Esophagus muscularis mucosa (tissue), 4 donors: ENCODE measurements at places on chromosomes 4 and X.
A peak's percentile ranks its signal among the peaks of the same experiment; 100 is the strongest.

DNA sequence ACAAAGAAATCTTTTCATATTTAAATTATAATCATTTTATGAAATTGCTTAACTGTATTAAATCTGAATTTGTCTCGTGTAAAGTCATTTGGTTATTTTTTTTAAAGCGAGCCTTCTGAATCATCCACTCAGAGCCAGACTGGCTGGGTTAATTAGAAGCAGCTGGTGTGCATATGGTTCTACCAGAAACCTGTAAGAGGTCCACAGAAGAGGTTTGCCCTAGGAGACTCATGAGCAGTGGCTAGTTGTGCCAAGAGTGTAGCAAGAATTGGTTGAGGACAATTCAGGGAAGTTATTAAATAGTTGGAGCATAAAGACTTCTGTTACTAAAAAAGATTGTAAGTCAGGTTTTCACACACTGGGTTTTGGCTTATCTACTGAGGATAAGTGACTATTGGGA is 267.4 kb downstream of the IL1RAPL2 start:
- no peak for DNase-seq

GRCh38 chr4:62656006-62656405 is 1455.9 kb downstream of the ADGRL3 start:
- DNase-seq: no peak

- DNase-seq: peak; percentile 60
These were observed 270.8 kb downstream of the PTTG2 start for GRCh38 chr4:38230821-38231563.

DNA sequence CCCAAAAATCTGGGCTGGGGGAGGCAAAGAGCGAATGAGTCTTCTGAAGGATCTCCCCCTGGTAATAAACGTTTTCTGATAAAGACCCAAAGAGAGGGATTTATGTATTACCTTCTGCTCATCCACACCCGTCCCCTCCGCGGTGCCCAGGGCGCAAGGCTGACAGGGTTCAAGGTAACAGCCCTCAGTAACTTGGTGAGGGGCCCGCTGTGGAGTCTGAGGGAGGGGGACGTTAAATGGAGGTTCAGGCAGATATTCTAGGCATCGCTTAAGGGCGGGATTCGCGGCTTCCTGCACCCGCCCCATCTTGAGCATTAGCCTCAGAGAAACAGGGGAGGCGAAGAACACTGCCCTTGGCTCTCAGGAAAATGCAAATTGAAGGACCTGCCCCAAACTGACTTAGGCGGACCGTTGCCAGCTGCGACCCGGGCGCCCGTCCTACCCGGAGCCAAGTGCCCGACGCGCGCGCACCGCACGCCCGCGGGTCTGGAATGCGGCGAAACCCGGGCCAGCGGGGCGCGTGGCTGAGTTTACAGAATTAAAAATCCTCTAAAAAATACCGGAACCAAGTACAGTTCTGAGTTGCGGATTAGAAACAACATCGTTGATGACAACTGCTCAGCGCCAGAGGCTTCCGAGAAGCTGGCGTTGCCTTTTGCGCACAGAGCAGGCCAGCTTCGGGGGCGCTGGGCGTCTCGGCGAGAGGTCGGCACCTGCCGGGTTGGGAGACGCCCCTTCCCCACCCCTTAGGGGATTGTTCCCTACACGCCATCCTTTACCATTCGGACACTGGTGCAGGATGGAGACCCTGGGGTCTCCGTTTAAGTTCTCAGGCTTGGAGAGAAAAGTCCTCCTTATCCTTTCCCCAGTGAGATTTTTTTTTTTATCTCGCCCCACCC is 2.8 kb downstream of the HELT start:
- DNase-seq: no peak

GRCh38 chrX:45070116-45071007 is 130.3 kb downstream of the DIPK2B start:
- DNase-seq: no peak

GRCh38 chrX:1946974-1947373 is 332.1 kb downstream of the ASMT start:
- no peak for DNase-seq

GRCh38 chrX:144916785-144917184 is 330.5 kb upstream of the SPANXN1 start:
- no peak for DNase-seq

- DNase-seq: no peak
These were observed 216.9 kb upstream of the S100G start for GRCh38 chrX:16433021-16433420.

DNA sequence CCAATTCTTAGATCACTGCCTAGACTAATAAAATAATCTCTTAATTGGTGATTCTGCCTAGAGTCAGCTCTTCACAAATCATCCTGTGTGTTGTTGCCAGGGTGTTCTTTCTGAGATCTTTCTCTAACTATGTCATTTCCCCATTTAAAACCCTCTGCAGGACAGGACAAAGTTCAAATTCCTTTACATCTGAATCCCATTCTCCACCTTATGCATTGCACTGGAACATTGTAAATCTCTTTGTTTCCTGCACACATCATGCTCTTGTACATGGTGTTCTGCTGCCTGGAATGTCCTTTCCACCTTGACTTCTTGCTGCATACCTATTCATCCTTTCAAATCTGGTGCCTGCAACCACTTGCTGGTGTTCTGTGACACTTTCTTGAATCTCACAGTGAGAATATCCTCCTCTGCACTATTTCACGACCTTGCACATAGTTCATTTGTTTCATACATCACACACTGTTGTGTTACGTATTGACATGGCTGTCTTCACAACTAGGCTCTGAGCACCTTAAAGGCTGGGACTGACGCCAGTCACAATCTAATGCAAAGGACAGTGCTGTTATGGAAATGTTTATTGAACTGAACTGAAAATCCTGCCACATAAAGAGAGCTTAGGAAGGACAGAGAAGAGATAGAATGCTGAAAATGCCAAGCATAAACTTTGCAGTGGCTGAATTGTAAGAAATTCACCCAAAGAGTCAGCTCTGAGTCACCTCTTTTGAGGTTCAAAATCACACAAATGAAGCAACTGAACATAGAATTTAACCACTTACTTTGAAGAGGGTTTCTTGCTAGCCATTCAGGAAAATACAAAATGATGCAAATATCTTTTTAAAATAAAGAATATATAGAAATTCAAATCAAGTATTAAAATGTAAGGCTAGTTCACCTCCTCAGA is 26.4 kb upstream of the SMIM14 start:
- DNase-seq: no peak

GRCh38 chrX:136710325-136710951 is 62.5 kb downstream of the CD40LG start:
- no peak for DNase-seq

DNA sequence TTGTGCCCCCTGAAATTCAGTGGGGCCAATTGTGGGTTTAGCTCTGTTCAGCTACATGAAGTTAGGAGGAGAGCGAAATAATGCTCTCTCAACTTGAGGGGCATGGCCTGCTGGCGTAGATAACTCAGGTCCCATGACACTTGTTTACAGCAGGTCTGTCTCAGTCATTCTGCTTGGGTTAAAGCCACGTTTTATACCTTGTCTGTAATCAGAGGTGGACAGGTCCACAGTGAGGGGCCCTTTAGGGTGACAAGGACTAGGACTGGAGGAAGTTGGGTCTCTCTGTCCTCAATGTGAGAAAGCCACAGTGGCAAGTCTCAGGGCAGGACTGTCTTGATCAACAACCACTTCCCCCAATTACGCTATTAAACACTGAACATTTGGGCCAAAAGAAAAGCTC is 49.0 kb downstream of the PDHA1 start:
- DNase-seq: no peak

GRCh38 chr4:91963486-91963885 is 340.3 kb upstream of the GRID2 start:
- no peak for DNase-seq

DNA sequence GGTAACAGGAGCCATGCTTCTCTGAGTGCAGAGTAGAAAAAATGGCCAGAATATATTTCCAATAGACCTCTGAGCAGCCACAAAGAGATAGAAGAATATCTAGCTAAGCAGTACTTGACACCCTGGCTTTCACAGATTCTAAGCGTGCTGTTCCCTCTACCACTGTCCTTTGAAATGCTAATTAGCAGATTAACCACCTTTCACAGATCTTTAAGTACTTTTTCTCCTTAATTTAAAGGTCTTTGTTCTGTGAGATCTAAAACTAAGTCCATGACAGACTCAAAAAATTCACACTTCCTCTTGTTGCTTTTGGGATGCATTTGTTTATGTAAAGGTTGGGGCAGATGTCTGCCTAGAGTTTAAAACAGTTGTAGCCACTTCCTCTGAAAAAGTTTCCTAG is 28.3 kb upstream of the MAGEC2 start:
- DNase-seq: no peak

- no peak for DNase-seq
These were observed 130.1 kb upstream of the TECRL start for GRCh38 chr4:64539234-64539849.

GRCh38 chr4:152352215-152352614 is 183.7 kb downstream of the FBXW7 start:
- DNase-seq: no peak

DNA sequence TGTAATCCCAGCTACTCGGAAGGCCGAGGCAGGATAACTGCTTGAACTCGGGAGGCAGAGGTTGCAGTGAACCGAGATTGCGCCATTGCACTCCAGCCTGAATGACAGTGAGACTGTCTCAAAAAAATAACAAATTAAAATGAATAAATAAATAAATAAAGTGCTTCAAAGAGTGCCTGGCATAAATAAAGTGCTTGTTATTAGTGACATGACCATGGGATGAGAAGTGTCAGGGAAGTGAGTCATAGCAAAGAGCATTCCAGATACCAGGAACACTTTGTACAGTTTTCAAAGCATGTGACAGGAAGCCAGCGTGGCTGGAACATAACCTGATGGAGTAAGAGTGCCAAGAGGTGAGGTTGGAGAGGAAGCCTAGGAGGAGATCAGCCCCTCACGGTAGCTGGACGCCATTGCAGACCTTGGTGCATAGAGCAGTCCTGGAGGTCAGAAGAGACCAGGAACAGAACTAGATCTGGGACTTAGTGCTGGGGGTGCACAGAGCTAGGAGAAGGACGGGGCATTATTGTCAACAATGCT is 6.0 kb upstream of the WDR13 start:
- DNase-seq: peak; percentile 90

- no peak for DNase-seq
These were observed 52.9 kb downstream of the NSG1 start for GRCh38 chr4:4439782-4440181.

GRCh38 chrX:136259543-136259942 is 8.3 kb upstream of the MAP7D3 start:
- no peak for DNase-seq

GRCh38 chr4:14790494-14790893 is 211.8 kb upstream of the CPEB2 start:
- DNase-seq: no peak

GRCh38 chrX:70554081-70554480 is 109.4 kb downstream of the DLG3 start:
- no peak for DNase-seq

DNA sequence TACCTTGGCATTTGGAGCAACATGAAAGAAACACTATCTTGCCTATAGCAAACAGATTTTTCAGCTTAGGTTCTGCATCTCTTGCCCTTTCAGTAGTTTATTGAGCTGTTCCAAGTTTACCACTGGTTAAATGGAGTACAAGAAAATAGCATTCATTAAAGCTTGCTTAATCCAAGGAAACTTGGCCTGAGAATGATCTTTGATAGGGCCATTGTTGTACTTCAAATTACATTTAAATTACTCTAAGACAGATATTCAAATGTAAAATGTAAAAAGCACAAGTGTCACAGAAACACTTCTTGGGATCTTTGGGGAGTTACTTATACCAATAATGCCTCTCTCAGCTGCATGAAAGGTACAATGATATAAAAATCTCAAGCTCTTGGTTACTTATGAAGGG is 609.0 kb upstream of the HTR2C start:
- no peak for DNase-seq

DNA sequence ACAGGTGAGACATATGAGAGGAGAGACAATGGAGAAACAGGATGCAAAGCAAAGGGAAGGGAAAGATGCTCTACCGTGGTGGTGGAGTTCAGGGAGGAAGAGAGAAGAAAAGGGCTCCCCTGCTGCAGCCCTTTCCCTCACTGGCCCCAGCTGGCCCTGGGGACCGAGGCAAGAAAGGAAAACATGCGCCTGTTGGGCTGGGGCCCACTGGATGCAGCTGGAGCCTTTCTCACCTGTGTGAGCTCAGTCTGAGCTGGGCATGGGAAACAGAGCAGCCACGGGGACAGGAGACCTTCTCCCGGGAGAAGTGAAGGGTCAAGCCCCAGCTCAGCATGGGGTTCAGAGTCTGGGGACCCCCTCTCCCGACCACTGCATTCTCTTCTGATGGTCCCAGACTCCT is 11.9 kb downstream of the NXF3 start:
- no peak for DNase-seq

DNA sequence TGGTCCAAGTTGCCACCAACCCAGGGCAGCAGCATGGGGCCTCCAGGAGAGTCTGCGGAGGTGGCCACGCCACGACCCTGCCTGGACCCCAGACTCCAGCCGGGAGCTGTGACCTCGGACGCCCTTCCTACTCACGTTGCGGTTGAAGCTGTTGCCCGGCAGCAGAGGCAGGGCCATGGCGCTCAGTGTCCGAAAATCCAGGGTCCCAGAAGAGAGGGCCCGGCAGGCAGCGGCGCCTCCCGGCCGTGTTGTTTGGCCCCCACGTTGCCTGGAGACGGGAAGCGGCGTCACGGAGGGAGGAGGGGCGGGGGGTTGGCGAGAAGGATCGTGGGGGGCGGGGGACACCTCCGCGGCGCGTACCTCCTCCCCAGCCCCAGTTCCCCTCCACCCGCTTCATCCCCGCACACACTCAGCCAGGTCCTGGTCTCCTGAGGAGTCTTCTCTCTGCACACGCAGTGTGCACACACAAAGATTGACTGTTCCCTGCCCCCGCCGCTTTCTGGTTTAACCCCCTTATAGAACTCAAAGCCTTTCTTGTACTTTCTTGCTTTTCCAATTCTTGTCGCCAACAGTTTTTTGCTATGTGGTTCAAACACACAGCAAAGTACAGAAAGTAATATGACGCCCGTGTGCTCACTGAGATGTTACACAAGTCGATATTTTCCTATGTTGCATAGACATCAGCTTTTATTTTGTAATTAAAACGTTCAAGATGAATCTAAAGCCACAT is at the start of gene EFHC2:
Gene EFHC2, minus strand, starts transcription at position 261 of the 730 bp plus-strand sequence. Its CDS starts 84 bp downstream, at position 177.
- DNase-seq: no peak

GRCh38 chr4:82515705-82516104 is 46.1 kb downstream of the TMEM150C start:
- no peak for DNase-seq

GRCh38 chr4:8127051-8127826 is 31.4 kb downstream of the ABLIM2 start:
- DNase-seq: no peak

- DNase-seq: no peak
These were observed 214.0 kb upstream of the UGT8 start for GRCh38 chr4:114384629-114385028.

DNA sequence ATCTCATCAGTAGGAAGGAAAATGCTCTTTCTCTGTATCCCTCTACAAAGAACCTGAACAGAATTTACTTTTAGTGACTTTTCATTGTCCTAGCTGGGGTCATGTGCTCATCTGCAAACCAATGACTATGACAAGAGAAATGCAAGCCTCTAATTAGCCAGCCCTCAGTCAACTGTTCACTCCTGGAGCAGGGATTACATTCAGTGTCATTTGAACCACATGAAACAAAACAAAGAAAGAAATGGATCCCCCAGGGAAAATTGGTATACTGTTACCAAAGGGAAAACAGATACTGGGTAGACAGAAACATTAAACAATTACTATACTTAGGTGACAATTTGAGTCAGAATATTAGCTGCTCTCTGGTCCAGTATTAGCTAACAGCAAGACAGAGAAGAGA is 173.6 kb downstream of the RCHY1 start:
- DNase-seq: no peak
